ENCODE measurements at places on chromosomes 6 and 20.

DNA sequence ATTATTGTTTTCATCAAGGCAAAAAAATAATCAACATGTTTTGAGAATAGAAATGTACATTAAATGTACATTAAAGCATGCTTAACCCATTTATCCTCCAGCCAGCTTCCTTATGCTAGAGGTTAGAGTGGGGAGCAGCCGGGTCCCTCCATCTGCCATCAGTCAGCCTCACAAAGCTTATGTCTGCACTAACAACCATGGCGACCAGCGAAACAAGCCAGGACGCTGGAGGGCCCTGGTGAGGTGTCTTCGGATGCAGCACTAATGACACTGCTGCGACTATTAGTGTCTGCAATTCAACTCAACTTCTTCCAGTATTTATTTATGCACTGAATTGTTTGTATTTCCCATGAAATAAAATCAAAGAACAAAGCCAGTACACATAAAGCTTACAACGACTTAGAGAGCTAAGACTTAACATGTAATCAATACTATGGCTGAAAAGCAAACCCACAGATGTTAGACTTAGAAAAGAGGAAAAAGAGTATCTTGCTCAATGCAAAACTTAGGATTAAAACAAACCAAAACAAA is 6.8 kb downstream of the CLDN20 start:
- no peak for DNase-seq

- DNase-seq = peak; percentile 47
These were observed 9.3 kb upstream of the ARID1B start for GRCh38 chr6:156767603-156768467.

GRCh38 chr6:108336971-108337370 is 42.1 kb downstream of the AFG1L start:
- DNase-seq = no peak

GRCh38 chr20:38434301-38434741 is 807 bp downstream of the SNHG17 start:
- DNase-seq = no peak

- DNase-seq = no peak
These were observed 116.2 kb downstream of the ME1 start for GRCh38 chr6:83314693-83315092.

DNA sequence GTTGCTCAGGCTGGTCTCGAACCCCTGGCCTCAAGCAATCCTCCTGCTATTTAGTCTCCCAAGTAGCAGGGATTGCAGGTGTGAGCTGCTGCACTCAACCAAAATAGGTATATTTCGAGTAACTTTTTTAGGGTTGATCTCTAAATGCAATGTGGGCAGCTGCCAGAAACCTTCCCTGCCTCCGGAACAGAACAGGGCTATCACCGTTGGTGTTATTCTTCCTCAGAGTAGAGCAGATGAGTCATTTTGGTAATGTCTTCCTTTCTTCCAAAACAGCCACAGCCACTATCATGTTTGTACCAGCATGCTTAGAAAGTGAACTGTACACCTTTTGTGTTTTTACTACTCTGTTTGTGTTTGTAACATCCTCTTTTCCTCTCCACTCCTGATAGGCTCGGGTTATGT is 44.1 kb downstream of the SNX9 start:
- DNase-seq = no peak

- no peak for DNase-seq
These were observed 119.0 kb upstream of the ZNF184 start for GRCh38 chr6:27591699-27592480.

DNA sequence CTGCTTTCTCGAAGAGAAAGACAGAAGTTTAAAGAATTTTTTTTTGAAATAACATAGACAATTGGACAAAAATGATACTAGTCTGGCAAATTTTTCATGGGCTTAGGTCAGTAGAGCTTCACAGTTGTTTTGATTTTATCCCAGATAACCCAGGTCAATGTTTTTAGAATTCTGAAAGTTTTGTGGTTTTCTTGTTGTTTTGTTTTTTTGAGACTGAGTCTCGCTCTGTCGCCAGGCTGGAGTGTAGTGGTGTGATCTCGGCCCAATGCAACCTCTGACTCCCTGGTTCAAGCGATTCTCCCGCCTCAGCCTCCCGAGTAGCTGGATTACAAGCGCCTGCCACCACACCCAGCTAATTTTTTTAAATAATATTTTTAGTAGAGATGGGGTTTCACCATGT is 22.8 kb downstream of the KIF13A start:
- DNase-seq = no peak

DNA sequence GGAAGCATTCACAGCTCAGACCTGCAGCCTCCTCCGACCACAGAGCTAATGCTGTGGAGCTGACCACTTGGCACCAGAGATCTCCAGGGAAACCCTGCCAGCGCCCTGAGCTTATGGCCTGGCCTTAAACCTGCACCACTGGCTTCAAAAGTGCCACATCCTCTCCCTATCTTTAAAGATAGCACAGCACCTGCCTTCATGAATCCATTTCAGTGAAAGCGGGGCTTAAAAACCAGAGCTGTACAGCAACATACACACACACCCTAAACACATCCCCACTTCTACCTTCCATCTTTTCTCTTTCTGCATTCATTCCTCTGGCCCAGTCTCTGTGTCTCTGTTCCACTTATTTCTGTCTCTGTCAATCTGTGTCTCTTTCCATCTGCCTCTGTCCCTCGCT is 59.8 kb upstream of the CCDC167 start:
- no peak for DNase-seq

DNA sequence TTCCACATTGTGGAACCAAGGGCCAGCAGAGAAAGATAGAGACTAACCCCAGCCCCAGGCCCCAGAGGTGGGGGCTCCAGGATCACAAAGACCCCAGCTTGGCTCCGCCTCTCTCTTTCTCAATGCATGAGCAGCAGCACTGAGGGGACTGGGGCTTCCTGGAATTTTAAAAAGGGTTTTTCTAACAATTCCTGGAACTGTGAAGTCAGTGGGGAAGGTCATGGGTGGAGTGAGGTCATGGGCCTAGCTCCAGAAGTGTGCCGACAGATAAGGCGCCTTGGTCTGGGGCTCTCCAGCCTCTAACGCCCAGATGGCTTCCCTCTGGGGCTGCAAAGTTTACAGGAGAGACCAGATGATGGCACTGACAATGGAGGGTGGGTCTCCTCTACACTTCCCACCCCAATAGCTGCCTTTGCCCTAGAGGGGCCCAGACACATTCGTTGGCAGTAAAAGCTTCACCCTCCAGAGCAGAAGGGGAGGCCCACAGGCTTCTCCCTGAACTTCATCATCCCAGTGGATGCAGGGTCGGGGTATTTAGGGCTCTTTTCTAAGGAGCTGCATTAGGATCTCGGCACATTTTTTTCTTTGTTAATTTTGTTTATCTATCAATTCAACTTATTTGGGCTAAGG is 46.9 kb upstream of the CD93 start:
- no peak for DNase-seq

GRCh38 chr20:49119988-49120387 is 68.1 kb downstream of the STAU1 start:
- no peak for DNase-seq

GRCh38 chr6:1049170-1049569 is 262.7 kb upstream of the FOXQ1 start:
- no peak for DNase-seq

DNA sequence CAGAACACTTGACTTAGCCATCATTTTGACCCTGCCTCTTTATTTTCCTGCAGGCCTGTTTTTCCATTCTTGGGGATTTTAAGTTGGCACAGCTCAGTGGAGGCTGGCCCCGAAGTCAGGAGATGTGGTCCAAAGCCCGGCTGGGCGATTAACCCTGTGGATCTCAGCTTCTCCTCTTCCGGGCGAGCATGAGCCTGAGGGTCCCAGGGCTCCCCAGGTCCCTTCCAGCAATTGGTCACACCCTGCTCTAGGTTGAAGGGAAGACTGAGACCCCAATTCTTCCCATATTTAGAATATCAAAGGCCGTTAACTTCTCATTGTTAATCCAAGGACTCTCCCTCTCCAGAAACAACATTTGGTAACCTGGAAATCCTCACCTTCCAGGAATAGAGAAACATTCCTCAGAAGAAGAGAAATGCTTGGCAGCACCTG is 2.3 kb downstream of the THBS2 start:
- DNase-seq = no peak

- no peak for DNase-seq
These were observed 4.1 kb downstream of the ZC3H12D start for GRCh38 chr6:149480502-149481280.

- no peak for DNase-seq
These were observed 366.0 kb downstream of the LAMA2 start for GRCh38 chr6:129248946-129249345.

DNA sequence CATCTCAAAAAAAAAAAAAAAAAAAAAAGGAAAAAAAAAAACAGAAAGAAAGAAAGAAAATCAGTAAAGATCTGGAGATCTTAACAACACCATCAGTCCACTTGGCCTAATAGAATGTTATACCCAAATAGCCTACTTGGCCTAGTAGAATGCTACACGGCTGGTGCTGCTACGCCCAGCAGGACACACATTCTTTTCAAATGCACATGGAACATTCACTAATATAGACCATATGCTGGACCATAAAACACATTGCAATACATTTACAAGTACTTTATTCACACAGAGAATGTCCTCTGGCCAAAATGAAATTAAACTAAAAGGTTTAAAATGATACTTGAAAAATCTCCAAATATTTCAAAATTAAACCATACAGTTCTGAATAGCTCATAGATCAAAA is 80.0 kb upstream of the TNFAIP3 start:
- no peak for DNase-seq

DNA sequence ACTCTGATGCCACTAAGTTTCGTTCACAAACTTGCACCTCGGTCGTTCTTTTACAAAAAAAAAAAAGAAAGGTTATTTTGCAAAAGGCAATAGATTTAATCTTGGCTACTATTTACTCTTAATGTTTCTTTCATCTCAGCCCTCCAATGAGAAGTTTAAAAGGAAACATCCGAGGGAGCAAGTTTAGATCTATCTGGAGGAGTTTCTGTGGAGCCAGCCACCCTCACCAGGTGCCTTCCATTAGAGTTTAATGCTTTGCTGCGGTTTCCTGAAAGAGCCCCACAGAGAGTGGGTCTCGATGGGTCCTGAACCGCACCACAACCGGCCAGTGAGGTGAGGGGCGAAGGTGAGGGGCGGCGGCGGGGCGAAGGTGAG is 632 bp downstream of the PRKN start:
- no peak for DNase-seq

- DNase-seq = no peak
These were observed 1.4 kb downstream of the PLCB4 start for GRCh38 chr20:9070304-9070703.

DNA sequence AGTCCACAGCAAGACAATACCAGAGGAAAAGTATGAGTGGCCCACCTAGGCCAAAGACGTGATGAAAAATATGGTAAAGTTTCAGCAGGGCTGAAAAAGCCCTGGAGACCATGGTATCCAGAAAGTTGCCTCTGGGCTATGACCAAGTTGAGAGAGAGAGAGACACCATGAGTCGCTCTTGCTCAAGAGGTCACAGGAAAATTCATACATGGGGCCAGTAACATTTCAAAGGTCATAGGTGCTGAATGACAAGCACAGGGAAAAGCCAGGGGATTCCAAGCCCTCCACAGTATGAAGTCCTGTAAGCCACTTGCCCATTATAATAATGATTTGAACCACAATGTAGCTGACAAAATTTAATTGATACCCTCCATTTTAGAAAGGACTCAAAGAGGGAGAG is 657.7 kb upstream of the CITED2 start:
- no peak for DNase-seq

GRCh38 chr6:49257549-49257948 is 205.5 kb downstream of the MMUT start:
- DNase-seq = no peak

- no peak for DNase-seq
These were observed 277.4 kb upstream of the CNR1 start for GRCh38 chr6:88443554-88443953.

DNA sequence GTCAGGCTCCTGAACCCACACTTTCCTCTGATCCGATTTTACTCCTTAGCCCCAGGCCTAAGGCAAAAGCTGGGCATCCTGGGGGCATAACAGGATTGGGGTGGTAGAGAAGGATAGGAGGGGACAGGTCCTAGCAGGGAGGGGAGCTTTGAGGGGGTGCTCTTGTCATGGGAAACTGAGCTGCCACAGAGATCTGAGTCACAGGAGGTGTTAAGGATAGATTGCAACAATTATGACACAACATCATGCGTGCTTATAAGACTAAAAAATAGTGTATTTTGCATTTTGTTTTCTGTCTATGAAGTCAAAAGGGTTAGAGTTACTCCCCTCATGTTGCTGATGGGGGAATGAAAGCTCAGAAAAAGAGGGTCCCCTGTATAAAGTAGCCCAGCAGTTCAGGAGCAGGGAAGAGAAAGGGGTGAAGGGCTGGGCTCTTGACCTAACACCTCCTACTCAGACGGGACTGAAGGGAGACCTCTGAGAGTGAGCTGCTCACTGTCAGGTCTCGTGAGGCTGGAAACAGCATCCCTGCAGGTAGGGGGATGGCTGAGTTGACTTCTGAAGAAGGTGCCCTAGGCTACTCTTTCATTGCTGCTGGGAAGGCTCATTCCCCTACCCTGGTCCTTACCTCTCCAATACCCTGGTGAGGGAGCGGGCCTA is 2.0 kb downstream of the GLP1R start:
- no peak for DNase-seq

DNA sequence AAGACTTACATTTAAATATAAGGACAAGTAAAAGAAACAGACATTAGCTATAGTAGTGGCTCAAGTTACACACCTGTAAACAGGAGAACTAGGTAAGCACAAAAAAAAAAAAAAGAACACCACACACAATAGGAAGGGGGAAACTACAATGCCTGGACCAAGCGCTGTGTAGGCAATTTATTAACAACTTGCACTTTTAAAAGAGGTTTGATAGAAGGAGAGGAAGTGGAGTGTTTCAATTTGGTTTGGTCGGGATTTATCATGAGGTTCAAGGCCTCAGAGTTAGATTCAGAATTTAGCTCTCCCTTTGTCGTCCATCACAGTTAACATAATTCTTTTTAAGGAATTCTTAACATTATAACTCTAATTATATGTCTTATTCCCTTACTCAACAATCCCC is 1.1 kb upstream of the USP49 start:
- no peak for DNase-seq

DNA sequence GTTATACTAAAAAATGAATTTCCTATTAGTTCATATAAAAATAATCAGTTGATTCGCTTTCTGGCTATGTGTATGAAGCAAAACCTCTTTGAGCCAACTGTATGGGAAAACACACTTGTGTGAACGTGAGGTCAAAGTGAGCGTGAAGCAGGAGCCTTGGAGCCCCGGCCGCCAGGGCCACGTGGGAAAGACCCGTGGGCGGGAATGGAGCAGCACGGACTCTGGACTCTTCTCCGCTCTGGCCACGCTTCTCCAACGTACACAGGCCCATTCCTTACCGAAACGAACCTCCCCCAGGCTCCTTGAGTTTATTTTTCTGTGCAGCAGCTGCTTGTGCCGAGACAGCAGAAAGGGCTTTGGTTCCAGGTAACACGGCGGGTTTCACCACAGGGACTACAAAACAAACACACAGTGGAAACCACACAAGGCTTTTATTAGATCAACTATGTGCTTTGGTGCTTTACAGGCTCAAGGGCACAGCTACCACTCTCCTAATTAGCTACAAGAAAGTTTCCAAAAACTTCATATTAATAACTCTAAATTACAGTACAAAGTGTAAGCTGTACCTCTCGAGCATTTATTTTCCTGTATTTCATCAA is 62.7 kb downstream of the TAF4 start:
- no peak for DNase-seq

- no peak for DNase-seq
These were observed 73.7 kb upstream of the SLC22A23 start for GRCh38 chr6:3530515-3530914.

Data from skeletal muscle cell (primary cell).